ENCODE measurements at places on chromosomes 7 and 10.

- DNase-seq = no peak
These were observed 4.7 kb upstream of the JAKMIP3 start for GRCh38 chr10:132061030-132061429.

GRCh38 chr10:112750427-112751167 is 199.4 kb upstream of the TCF7L2 start:
- no peak for DNase-seq

DNA sequence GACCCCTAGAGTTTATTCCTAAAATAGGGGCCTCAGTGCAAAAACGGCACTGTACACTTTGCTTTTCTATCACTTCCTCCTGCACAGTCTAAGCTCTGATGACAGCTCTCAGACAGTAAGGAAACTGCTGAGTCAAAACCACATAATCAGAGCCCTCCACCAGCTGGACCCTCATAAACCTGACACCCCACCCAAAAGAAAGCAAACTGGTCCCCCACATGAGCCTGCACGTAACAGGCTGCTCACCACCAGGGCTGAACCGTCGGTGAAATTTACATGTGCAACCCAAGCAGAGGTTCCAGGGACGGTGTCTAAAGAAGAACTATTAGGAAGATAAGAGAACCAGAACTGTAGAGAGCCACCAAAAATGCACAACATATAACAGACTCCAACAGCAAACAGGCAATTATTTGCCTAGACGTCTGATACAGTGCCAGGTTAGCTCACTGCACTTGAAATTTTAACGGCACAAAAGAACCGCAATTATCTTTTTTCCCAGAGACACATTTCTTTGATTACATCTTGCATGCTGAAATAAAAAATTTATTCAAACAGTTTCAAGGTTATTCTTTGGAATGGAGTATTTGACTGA is 19.6 kb downstream of the SGMS1 start:
- DNase-seq = no peak

DNA sequence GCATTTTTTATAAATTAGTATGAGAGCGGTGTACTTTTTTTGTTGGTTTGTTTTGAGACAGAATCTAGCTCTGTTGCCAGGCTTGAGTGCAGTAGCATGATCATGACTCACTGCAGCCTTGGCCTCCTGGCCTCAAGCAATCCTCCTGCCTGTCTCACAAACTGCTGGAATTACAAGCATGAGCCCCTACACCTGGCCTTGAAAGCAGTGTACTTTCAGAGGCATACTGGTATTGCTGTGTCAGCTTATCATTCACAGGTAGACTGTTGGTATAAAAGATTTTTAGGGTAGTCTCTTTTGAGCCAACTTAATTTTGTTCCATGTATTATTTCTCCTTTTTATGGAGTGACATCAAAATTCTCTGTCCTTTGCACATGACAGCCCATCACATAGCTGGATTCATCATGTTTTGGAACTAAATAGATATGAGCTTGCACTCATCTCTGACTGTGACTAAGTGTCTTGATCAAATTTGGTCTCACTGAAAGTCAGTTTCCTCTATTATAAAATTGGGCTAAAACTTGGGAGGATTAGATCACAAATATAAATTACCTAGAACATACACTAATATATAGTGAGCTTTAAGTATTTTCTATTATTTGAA is 12.4 kb downstream of the GNAT3 start:
- peak; percentile 44 for DNase-seq

GRCh38 chr7:98232263-98232585 is 19.8 kb downstream of the TECPR1 start:
- no peak for DNase-seq

- DNase-seq = no peak
These were observed 10.9 kb downstream of the OPTN start for GRCh38 chr10:13110908-13111307.

DNA sequence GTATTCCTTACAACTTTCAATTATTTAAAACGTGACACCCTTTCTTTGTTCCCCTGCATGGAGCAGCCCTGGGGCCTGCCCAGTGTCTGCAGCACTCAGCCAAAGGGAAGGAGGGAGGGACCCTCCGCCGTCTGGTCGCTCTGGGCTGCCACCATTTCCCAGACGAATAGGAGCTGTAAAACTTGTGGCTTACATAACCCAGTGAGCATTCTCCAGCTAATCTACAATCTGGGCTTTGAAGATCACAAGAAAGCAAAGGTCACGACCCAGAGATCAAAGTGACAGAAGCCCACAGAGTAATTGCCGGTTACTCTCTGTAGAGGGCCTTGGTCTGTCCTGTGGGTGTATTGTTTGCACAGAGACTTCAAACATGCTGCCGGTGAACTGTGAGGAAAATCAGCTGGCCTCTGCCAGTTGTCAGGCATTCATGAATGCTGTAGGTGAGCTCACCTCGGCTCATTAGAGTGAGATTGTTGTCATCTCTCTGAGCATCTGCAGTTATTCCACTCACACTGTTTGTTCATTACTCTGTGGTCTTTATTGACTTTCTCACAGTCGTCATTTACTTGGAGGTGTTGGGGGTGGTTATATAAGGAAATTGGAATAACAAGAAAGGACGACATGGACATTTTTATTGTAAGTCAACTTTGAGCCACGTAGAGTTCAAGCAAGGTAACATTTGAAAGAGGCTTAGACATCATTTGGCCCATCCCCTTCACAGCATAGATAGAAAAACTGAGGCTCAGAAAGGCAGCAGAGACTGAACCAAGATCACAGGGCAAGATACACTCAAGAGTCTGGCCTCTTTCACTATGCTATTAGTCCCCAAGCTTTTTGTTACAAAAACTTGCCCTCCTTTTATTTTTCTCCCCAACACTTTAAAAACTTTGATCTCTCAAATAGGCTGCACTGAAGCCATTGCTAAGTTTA is 619.8 kb downstream of the LRMDA start:
- DNase-seq = no peak

- DNase-seq = no peak
These were observed 52.0 kb upstream of the PRKAR2B start for GRCh38 chr7:106992511-106992910.

- no peak for DNase-seq
These were observed 58.0 kb upstream of the IKZF1 start for GRCh38 chr7:50246551-50246950.

- no peak for DNase-seq
These were observed 105.6 kb upstream of the NRBF2 start for GRCh38 chr10:63027531-63027930.

DNA sequence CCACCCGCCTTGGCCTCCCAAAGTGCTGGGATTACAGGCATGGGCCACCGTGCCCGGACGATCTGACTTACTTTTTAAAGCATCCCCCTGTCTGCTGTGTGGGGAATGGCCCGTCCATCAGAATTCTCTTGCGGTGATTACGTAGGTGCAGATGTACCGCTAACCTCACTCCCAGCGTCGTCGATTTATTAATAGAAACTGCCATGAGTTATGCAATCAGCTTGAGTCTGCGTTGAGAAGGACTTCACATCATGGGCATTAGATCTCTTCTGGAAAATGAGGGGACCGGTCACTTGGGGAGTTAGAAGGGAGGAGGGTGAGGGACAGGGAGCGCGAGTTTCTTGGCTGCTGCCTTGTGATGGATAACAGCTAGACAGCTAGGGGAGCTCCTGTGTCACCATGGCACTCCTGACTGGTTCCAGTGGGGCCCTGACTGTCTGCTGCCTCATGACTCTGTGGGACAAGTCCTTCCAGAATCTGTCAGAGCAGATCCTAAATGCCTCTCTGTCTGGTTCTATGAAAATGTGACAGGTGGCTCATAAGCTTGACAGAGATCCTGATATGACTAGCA is 35.2 kb downstream of the POR start:
- DNase-seq = no peak

GRCh38 chr7:41367967-41368882 is 334.7 kb downstream of the INHBA start:
- no peak for DNase-seq

DNA sequence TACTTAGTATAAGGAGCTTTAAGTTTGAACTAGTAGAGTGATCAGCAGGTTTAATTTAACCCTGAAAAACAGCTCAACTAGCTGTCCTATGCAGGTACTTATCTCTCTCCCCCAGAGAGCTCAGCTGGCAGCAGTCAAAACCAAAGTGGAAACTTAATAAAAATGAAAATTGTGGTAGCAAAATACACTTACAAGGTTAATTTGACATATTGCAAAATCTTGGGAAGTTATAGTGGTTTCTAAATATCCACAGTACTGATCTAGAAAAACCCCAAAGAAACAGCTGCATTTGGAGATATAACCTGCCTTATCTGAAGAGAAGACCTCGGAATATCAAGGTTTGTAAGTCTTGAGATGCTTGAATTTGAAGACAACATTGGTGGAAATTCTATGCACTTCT is 269.2 kb downstream of the RNLS start:
- DNase-seq = no peak

GRCh38 chr10:124738441-124738840 is 5.7 kb downstream of the FAM53B start:
- no peak for DNase-seq

DNA sequence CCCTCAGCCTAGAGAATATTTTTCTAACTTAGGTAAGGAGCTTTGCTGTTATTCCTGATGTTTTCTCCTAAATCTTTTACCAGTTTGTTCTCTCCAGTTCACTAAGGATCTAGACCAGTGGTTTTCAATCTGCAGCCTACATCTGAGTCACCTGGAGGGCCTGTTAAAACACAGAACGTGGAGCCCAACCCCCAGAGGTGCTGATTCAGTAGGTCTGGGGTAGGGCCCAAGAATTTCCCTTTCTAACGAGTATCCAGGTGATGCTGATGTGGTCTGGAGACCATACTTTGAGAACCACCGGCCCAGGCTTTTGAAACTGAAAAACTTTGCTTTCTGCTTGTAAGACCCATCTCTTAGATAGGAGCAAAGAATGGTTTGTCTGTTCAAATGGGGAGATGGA is 51.2 kb upstream of the KMT2E start:
- no peak for DNase-seq

- peak; percentile 71 for DNase-seq
These were observed 137.2 kb downstream of the ARID5B start for GRCh38 chr10:62038609-62039190.

- no peak for DNase-seq
These were observed 111.0 kb downstream of the LRRTM3 start for GRCh38 chr10:67036808-67037207.

DNA sequence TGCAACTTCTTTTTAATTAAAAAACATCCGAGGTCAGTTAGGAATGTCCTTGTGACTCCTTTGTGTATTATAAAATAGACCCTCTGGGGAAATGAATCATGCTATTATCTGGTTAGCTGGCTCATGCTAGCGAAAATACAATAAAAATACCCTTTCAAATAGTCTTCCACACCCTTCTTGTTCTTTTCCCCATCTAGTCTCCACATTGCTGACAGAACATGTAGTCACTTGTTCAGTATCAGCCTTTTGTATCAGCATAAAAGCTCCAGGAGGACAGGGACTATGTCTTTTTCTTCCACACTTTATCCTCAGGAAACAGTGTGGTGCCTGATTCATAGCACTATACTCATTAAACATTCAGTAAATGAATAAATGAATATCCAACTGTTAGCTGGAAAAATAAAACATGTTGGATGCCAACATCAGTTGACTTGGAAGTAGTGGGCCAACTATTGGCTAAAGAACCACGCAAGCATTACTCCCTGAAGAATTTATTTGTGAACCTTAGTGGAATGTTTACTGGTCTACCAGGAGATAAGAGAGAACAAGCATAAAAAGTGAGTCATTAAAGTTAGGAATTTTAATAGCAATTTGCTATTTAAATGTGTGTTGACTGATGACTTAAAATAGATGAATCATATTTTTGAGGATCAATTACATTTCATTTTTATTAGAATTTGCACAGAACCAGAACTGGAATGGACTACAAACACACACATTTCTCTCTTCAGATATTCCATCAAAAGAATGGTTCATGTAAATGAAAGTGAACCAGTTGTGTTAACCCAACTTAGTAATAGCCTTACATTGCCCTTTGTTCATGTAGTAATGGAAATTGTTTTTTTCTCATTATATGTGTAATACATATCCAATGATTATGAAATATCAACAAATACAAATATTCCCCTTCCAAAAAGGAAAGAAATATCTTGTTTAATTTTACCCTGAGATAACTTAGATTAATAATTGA is 129.6 kb downstream of the DKK1 start:
- DNase-seq = peak; percentile 23

- no peak for DNase-seq
These were observed 98.3 kb upstream of the ZNF438 start for GRCh38 chr10:31129880-31130405.

- DNase-seq = peak; percentile 30
These were observed 10.6 kb downstream of the LRIT2 start for GRCh38 chr10:84214612-84215235.

DNA sequence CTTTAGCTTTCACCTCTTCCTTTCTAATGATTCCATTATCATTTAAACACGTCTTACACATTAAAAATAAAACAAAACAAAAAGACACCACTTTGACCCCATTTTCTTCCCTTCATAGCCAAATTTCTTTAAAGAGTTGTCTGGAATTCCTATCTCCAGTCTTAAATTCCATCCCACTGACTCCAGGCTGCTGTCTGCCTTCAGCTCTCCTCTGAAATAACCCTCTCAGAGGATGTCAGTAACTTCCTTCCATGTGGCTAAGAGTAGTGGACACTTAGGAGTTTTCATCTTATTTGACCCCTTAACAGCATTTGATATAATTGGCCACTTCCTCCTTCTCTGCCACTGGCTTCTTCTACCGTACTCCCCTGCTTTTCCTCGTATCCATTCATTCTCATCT is 69.6 kb upstream of the MKX start:
- DNase-seq = no peak

GRCh38 chr10:9291081-9291480 is 1236.6 kb downstream of the GATA3 start:
- no peak for DNase-seq

DNA sequence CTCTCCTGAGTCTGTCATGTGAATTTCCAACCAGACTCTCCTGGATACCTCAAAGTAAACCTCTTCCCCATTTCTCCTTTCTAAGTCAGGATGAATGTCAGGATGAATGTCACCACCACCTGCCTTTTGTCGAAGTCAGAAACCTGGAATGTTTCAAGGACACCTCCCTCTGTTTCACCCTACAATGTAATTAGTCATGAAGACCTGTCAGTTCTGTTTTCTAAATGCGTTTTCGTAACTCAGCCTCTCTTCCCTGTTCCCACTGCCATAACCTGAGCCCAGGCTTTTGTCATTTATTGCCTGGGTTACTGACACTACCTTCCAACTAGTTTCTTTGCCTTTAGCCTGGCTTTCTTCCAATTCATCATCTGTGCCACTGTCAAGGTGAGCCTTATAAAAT is 5.5 kb upstream of the STN1 start:
- no peak for DNase-seq

GRCh38 chr10:15824498-15824897 is 35.8 kb downstream of the MINDY3 start:
- no peak for DNase-seq

GRCh38 chr10:67664942-67665341 is 31.1 kb downstream of the CTNNA3 start:
- no peak for DNase-seq

- DNase-seq = peak; percentile 73
These were observed 11.1 kb downstream of the PRLHR start for GRCh38 chr10:118584181-118584954.

DNA sequence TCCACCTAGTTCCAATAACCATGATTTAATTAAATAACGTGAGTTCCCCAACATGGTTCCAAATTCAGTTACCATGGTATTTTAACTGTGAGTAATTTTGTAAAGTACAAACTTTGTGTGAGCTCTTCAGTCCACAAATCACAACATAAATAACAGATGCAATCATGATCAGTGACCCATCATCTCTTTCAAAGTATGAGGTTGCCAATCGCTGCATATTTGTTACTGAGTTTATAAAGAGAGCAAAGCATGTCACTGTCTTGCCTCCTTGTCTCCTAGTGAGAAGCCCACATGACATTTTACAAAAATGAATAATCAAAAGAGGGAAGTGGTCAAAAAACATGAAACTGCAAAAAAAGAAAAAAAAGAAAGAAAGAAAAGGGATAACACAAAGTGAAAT is 69.1 kb upstream of the PDSS1 start:
- no peak for DNase-seq

Measured in urothelium cell line (cell line).